NCI-H2227 treated with DMSO at 0.1 percent for 48 hours (cell line): ENCODE measurements at places on chromosomes 6 and 20.

DNA sequence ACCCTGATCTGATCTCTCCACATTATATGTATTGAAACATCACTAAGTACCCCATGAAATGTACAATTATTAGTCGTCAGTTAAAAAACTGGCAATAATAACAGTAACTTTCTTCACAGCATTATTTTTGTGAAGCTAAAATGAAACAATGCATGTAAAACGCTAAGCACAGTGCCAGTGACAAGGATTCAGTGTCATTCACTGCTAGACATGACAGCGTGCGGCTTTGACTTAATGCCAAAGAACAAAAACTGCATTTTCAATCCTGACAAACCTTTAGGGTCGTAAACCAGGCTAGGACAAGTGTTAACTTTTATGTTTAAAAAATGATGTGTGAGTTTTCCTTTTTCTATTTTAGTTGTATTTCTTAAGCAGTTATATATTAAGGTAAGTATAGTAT, 8.8 kb upstream of the OPN5 start:
- DNase-seq = no peak

DNA sequence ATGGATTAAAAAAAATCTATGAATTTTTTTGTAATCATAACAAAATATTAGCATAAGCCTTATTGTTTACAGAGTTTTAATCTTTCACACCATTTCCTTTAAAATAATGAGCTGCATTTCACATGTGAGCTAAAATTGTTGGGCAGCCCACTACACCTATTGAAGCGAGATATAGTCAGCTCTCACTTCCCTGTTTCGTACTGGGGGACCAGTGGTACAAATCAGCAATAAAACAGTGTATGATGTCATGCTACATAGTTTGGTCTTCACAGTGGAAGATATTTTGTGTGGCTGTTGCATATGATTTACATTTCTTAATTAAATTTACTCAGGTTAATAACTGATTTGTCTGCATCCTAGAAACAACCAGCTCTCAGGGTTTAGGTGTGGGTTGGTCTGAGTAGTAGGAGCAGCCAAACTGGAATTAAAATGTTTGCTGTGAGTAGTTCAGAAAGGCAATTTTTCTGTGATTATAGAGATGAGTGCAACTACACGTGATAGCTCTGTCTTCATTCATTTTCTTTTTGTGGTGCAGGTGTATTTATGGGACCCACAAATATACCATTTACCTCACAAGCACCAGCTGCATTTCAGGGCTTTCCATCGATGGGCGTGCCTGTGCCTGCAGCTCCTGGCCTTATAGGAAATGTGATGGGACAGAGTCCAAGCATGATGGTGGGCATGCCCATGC, 99.3 kb downstream of the B3GAT2 start:
- DNase-seq = no peak

- no peak for DNase-seq
Measured at GRCh38 chr20:47466704-47467459, 34.8 kb upstream of the NCOA3 start.

DNA sequence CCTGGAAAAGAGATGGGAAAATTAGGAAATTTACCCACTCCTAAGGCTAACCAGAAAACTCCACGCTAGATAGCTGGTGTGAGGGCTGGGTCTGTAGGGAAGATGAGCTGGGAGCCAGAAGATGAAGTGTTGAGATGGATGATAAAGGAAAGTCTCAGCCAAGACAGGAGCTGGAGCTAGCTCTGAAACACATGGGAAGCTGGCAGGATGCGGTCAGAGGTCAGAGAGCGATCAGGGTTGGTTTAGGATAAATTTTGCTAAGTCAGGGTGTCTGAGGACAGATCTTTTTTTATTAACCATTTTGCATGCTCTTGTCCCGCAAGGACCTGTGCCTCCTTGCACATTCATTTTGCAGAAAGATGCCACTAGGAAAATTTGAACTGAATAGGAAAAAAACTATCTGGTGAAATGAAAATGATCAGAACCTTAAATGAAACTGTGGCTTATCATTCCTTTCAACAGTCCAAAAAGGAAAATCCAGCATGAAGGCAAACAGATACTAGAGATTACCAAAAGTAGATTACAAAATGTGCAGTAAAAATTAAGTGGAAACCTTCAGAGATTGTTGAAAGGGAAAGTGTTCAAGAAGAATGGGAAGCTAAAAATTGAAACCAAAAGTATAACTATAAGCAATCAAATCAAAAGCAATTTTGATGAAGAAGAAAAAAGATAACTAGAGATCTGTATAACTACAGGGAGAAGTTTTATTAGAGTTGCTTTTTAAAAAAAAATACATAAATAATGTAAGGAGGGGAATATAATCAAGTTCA, 10.7 kb upstream of the EDN1 start:
- DNase-seq = no peak

- no peak for DNase-seq
Measured at GRCh38 chr6:156778454-156779205, 1.5 kb downstream of the ARID1B start.

- DNase-seq = no peak
Measured at GRCh38 chr20:10490257-10490656, 55.2 kb downstream of the SLX4IP start.

DNA sequence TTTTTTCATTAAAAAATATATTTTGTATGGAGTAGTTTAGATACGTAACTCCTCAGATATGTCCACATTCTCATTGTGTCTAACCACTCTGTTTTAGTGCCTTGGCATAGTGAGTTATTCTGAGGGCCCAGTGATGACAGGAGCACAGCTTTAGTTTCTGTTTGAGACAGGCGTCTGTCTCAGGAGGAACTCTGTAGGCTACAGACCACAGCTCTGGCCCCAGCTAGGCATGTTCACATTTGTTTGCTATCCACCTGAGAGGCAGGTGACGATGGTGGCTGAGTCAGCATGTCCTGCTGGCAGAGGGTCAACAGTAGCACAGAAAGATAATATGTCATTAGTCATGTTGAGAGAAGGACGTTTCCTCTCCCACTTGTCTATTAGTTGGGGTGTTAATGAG, 16.3 kb downstream of the LRRC1 start:
- DNase-seq = no peak

- DNase-seq = peak; percentile 79
Measured at GRCh38 chr20:63955827-63956663, at the start of gene UCKL1. Gene UCKL1, minus strand, starts transcription at chr20:63956416. Its CDS starts 44 bp downstream, at chr20:63956372.
